Spinal cord (tissue), 10 donors: ENCODE measurements at places on chromosomes 4 and X.

GRCh38 chrX:619812-620531 is 10.6 kb upstream of the SHOX start:
- DNase-seq: no peak

- DNase-seq: peak; percentile 3
Measured at GRCh38 chrX:45888518-45888917, 656.7 kb downstream of the ZNF674 start.

GRCh38 chr4:772776-773175 is 53.2 kb downstream of the CPLX1 start:
- DNase-seq: no peak

- DNase-seq: no peak
Measured at GRCh38 chr4:101418055-101418454, 70.7 kb upstream of the PPP3CA start.

DNA sequence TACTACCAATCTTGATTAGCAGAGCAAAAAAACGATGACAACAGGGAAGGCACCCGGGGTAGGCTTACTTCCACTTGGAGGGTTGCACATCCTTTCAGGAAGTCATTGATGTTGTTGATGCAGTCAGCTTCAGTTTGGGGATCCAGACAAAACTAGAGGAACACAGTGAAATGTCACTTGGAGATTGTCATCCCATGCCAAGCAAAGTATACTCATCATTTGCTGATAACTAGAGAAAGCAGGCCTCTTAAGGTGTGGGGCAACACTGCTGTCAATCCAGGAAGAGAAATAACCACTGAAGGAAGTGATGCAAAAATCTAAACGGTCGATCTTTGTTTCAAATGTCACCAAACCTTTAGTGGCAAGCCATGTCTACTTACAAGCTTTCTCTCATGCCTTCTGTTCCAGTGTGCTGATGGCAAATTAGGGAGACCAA is 1.4 kb downstream of the ARHGEF6 start:
- DNase-seq: no peak

GRCh38 chr4:80705311-80705710 is 325.2 kb upstream of the BMP3 start:
- DNase-seq: no peak

DNA sequence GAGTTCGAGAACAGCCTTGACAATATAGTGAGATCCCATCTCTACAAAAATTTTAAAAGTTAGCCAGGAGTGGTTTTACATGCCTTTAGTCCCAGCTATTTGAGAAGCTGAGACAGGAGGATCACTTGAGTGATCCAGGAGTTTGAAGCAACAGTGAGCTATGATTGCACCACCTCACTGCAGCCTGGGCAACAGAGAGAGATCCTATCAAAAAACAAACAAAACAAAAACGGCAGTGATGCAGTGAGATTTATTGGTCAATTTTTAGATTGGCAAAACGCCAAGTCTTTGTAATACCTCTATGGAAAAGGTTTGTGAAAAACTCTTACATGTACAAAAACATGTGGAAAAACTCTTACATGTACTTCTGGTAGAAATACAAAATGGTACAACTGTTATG is 91.3 kb downstream of the PTPN13 start:
- DNase-seq: no peak

DNA sequence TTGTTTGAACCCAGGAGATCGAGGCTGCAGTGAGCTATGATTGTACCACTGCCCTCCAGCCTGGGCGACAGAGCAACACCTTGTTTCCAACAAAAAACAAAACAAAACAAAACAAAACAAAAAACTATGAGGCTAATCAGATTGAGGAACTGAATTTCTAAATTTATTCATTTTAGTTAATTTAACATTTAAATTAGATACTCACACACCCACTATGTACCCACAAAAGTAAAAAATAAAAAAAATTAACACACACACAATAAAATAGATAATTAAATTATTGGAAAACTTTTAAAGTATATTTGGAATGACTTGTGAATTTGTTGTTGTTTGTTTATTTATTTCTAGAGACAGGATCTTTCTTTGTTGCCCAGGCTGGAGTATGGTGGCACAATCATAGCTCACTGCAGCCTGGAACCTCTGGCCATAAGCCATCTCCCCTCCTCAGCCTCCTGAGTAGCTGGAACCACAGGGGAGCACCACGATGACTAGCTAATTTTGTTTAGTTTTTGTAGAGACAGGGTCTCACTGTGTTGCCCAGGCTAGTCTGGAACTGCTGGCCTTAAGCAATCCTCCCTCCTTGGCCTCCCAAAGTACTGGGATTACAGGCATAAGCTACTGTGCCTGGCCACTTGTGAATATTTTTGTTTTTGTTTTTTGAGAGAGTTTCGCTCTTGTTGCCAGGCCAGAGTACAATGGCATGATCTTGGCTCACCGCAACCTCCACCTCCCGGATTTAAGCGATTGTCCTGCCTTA is 9.8 kb upstream of the ZNF157 start:
- no peak for DNase-seq

DNA sequence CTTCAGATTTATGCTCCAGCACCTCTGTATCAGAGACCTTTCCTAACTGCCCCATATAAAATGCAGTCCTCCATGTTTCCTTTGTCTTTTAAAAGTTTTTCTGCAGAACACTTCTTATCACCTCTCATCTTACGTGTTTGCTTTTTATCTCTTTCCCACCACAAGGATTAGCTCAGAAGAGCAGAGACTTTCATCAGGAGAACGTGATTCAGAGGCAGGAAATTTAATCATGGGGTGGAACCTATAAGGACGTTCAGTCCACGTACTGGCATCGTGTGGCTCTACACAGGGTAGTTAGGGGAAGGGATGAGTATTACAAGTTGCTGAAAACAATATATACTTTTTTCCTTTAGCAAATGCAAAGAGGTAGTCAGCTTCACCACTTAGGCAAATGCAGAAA is 98.7 kb downstream of the SORBS2 start:
- DNase-seq: no peak

DNA sequence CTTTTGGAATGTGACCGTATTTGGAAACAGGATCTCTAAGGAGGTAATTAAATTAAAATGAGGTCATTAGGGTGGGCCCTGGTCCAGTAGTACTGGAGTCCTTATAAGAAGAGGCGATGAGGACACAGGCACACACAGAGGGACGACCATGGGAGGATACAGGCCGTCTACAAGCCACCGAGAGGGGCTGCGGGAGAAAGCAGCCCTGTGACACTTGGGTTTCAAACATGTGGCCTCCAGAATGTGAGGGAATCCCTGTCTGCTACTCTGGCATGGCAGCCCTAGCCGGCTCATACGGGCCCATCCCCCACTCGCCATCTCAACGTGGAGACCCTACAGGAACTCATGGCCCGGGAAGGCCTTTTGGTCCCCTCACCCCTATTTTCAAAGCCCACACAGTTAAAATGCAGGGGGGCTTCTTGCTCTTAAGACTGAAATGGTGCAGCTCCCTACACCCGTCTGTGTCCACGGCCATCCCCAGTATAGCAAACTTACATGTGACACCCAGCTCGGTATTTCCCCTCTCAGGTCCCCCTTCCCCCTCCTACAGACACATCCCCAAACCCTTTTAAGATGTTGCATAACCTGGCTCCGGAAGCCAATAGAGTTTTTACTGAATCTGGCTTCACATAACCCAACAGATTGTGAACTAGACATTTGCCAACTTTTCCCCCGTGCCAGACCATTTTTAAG is 124.1 kb upstream of the TBL1X start:
- no peak for DNase-seq

DNA sequence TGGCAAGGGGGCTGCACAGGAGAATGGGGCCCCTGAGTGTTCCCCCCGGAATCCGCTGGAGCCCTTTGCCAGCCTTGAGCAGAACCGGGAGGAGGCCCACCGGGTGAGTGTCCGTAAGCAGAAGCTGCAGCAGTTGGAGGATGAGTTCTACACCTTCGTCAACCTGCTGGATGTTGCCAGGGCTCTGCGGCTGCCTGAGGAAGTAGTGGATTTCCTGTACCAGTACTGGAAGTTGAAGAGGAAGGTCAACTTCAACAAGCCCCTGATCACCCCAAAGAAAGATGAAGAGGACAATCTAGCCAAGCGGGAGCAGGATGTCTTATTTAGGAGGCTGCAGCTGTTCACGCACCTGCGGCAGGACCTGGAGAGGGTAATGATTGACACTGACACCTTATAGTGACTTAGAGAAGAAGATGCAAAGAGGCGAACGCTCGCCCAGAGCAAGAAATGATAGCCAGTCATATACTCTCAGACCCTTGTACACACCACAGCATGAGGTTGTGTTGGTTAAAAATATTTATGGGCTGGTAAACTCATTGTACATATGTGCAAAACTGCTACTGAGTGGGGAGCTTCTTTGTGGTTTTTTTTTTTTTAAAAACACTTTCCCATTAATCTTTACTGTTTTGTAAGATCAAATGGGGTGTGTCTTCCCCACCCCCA is 52.5 kb downstream of the JADE1 start:
- no peak for DNase-seq

DNA sequence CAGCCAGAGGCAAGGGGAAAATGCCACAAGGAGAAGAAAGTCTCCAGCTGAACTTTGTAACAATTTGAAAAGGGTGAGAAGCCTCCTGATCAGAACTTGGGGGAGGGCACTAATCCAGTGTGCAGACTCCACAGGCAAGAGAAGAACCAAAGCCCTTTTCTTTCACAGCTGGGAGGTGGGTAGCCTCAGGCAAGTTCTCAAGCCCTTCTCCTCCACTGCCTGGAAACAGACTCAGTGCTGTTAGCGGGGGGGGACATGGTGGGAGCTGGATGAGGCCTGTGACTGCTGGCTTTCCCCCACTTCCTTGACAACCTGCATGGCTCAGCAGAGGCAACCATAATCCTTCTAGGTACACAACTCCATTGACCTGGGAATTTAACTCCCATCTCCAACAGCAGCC is 92.5 kb downstream of the LHFPL1 start:
- no peak for DNase-seq

DNA sequence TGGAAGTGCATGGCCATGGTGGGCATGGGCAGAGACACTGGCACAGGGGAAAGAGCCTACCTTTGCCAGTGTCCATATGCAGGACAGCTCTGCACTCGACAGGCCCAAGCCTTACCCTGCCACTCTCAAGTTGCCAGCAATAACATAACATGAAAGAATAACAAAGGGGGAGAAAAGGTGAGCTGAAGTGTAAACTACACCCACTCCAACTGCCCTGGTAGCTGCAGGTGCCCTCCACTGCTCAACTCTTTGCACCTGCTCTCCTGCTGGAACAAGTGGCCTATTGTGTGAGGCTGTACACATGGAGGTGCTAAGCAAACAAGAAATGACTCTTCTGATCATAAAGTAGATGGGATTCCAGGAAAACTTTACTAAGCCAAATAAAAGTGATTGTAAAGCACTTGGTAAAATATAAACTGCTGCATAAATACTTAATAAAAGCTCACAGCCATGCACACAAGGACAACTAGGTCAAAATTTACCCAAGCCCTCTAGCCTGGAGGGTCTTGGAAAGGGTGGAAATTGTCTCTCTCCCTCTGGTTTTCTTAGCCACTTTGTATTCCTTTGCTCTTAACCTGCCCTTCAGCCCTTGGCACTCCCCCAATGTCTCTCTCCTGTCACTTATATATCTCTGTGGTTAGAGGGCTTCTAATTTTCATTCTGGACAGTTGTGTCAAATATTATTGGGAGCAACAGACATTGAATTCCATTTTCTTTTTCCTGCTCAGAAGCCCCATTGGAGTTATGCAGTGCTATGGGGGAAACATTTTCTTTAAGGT is 261.2 kb upstream of the GPC4 start:
- DNase-seq: no peak

- no peak for DNase-seq
Measured at GRCh38 chr4:146382194-146382593, 139.5 kb downstream of the SLC10A7 start.

- DNase-seq: no peak
Measured at GRCh38 chr4:182578402-182578801, 335.2 kb downstream of the TENM3 start.
